Memory B cell (primary cell): ENCODE measurements at places on chromosomes 3 and 15.

GRCh38 chr3:132912416-132912753 is 125.8 kb upstream of the TMEM108 start:
- no peaks in the 10 kb centered on the region for H3K4me1 ChIP-seq
- no peak overlapping the region for H3K27ac ChIP-seq
- H3K27me3 ChIP-seq, result peaks cover 2% of the 10 kb centered on the region
- DNase-seq, result no peak
- no peaks in the 10 kb centered on the region for H3K36me3 ChIP-seq

- no peak overlapping the region for H3K27ac ChIP-seq
- H3K4me1 ChIP-seq, result peaks cover 39% of the 10 kb centered on the region
- DNase-seq, result no peak
- peaks cover 16% of the 10 kb centered on the region for H3K36me3 ChIP-seq
- H3K4me3 ChIP-seq, result no peak overlapping the region
These were observed 93.0 kb downstream of the SMAD3 start for GRCh38 chr15:67158367-67158766.

DNA sequence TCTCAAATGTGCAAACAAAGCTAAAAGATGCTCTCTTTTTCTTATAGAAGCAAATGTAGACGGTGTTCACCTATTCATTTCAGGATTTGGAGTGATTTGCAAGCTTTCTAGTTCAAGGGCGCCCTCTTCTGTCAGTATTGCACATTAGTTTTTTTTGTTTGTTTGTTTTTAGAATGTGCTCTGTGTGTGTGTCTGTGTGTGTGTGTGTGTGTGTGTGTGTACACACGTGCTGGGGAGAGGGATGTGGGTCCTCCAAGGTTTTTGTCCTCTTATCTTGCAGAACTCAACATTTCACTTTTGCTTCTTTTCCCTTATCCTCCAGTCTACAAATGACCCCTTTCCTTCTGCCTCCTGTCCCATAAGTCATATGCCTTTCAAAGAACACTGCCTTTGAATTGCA is 23.5 kb downstream of the DNAH1 start:
- peaks cover 19% of the 10 kb centered on the region for H3K36me3 ChIP-seq
- no peaks in the 10 kb centered on the region for H3K27me3 ChIP-seq
- H3K27ac ChIP-seq, result no peak overlapping the region
- H3K4me3 ChIP-seq, result no peak overlapping the region

DNA sequence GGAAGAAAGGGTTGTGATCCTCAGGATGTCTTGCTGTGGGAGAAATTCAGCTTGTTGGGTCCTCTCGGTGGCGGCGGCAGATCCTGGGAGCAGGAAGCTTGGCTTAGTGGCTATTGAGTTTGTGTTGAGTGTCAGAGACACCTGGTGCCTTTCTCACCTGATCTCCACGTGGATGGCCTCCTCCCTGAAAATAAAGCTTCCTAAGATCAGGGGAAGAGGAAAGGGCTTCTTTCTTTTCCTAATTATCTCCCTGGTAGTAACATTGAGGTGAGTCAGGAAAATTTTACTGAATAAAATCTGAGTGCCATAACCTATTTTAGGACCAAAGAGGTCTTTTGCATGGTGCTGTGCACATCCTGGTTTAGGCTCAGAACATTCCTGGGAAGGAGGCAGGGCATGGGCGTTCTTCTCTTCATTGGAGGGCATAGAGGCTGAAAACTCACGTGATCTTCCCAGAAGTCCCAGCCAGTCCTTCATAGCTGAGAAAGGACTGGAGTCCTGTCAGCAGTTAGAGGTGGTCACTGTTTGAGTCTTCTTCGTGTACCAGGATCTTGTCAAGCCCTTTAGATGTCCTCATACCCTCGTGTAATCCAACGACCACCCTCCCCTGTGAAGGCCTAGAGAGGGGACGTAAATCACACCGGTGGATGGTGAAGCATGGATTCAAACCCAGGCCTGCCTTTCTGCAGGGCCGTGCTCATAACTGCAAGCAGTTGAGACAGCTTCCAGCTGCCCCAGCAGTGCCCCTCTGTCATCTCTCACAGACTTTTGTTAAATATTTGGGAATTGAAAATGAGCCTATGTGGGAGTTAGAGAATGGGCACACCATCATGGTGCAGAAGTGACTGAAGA is 1.1 kb downstream of the CMTM8 start:
- H3K27me3 ChIP-seq, result peaks cover 2% of the 10 kb centered on the region
- DNase-seq, result no peak
- H3K4me1 ChIP-seq, result peaks cover 10% of the 10 kb centered on the region
- H3K4me3 ChIP-seq, result peak overlapping the region; percentile 79
- no peak overlapping the region for H3K27ac ChIP-seq

- no peak for DNase-seq
- H3K27me3 ChIP-seq, result no peaks in the 10 kb centered on the region
- H3K36me3 ChIP-seq, result no peaks in the 10 kb centered on the region
- peak overlapping the region; percentile 1 for H3K4me3 ChIP-seq
- peak overlapping the region; percentile 25 for H3K27ac ChIP-seq
These were observed 3.0 kb downstream of the ARHGAP31 start for GRCh38 chr3:119297169-119297568.

- DNase-seq, result no peak
- peaks cover 7% of the 10 kb centered on the region for H3K27me3 ChIP-seq
- H3K4me1 ChIP-seq, result no peaks in the 10 kb centered on the region
- H3K4me3 ChIP-seq, result no peak overlapping the region
- H3K27ac ChIP-seq, result no peak overlapping the region
These were observed 108.0 kb upstream of the PRR20G start for GRCh38 chr3:127395663-127396355.

GRCh38 chr3:195040773-195041520 is 230.0 kb downstream of the XXYLT1 start:
- peaks cover 3% of the 10 kb centered on the region for H3K27me3 ChIP-seq
- peaks cover 14% of the 10 kb centered on the region for H3K4me1 ChIP-seq
- H3K4me3 ChIP-seq, result no peak overlapping the region
- H3K36me3 ChIP-seq, result no peaks in the 10 kb centered on the region
- H3K27ac ChIP-seq, result no peak overlapping the region

DNA sequence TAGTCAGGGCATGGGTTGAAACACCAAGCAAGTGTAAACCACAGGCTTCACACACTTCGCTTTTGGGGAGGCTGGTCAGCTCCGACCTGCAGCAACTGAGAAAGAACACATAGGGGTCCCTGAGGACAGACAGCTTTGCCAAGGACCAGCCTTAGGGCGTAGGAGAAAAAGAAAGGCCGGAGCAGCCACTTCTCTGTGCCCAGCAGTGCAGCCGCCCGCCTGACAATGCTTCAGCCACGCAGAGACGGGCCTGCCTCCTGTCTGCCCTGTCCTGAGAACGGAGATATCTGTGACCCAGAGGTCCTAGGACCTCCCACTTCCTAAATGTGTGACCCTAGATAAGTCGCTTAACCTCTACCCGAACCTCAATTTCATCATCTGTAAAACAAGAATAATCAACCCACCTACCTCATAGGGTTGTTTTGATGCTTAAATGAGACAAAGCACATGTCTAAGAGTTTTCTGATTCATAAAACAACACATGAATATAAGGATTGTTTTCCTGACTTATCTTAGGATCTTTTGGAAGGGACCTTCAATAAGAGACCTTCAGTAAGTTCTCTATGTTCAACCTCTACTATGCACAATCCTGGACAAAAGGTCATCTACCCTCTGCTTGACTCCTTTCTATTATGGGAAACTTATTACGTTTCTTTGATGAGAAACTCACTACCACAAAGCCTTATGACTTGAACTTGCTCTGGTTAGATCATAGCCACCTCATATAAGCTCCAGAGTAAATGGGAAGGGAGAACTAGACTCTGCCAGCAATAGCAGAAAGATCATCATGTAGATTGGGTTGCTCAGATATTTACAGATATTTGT is 32.9 kb upstream of the RFTN1 start:
- no peaks in the 10 kb centered on the region for H3K36me3 ChIP-seq
- H3K4me1 ChIP-seq, result no peaks in the 10 kb centered on the region
- no peak for DNase-seq
- no peak overlapping the region for H3K27ac ChIP-seq
- peaks cover 9% of the 10 kb centered on the region for H3K27me3 ChIP-seq
- no peak overlapping the region for H3K4me3 ChIP-seq

DNA sequence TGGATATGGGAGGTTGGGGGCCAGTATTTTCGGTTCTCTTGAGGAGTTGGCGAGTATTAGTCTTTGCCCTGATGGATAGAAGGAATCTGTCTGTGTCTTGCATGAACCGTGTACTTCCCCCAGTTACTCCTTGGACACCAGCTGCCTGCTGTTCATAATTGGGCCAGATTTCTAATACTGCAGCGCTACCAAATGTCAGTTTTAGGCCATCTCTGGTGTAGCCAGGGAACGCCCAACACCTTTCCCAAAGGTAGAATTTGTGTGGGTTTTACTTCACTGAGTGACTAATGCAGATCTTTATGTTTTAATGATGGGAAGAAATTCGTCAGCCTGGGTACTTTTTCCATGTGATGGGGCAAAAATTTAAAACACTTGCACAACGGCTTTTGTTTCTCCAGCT is 18.4 kb downstream of the FLNB start:
- H3K36me3 ChIP-seq, result peaks cover 4% of the 10 kb centered on the region
- peak overlapping the region; percentile 42 for H3K27ac ChIP-seq
- H3K4me3 ChIP-seq, result no peak overlapping the region
- peaks cover 21% of the 10 kb centered on the region for H3K4me1 ChIP-seq
- no peak for DNase-seq

DNA sequence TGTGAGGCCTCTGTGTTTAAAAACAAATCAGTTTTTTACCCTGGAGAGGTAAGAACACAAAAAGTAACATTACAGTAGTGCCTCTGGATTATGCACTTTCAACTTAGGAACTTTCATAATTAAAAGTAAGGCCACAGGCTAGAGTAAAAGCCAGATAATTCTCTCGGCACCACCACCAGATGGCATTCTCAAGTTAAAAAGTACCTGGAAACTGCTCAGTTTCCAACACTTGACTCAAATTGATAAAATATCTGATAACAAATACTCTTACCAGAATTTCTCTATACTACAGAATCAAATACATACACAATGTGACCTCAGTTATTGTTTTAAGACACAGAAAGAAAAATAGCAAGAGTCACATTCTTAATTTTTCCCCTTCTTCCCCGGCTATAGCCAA is 19.9 kb downstream of the SPICE1 start:
- DNase-seq, result no peak
- H3K4me1 ChIP-seq, result no peaks in the 10 kb centered on the region
- H3K36me3 ChIP-seq, result peaks cover 15% of the 10 kb centered on the region
- no peak overlapping the region for H3K27ac ChIP-seq
